NCI-H187 treated with DMSO at 0.1 percent for 48 hours (cell line): ENCODE measurements at places on chromosomes 1 and 21.

- DNase-seq = no peak
Measured at GRCh38 chr1:232732344-232732910, 72.8 kb upstream of the MAP10 start.

DNA sequence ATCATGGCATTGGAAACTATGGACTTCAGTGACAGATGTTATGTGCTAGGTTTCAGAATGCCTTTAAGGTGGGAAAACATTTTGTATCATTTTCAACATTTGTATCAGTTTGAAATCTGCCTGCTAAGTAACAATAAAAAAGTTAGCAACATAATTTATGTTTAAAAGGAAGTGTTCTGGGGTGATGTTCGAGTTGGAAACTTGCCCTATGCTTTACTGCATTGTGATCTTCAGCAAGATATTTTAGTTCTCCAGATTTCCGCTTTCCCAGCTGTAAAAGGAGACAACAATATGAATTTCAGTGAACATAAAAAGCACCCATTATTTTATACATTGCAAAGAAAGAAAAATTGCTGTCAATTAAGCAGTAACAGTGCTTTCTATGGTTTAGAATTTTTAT lies 187.4 kb downstream of the DISC1 start:
- no peak for DNase-seq

- no peak for DNase-seq
Measured at GRCh38 chr1:211066781-211067384, 67.1 kb downstream of the KCNH1 start.

DNA sequence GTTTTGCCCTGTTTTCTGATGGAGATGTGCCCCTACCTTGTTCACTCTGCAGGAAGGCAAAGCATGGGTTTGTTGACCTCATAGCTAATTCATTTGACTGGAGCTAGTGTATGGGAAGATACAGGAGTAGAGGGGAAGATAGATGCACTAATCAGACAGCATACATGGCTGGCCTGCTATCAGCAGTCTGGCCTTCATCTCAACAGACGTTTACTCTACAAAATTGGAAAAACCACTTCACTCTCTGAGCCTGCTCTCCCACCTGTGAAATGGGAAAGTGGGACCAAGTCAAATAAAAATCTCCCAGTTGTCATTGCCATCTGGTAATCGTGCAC lies 235.2 kb upstream of the RAB4A start:
- DNase-seq = no peak

DNA sequence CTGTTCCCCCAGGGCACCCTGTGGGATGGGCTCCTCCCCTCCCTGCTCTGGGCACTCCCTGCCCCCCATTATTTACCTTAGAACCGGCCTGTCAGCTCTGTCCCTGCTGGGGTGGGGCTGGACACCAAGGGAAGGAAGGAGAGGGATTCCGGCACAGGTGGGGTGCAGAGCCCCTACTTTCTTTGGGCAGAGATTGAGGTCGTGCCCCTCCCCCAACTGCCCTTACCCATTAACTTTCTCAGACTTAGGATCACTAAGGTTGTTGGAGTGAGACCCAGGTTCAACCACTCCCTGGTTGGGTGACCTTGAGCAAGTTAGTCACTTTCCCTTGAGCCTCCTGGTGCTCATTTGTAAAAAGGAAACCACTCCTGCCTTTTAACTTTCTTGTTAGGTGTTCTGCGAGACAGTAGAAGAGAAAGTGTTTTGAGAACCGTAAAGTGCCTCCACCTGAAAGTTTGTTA lies 57.0 kb upstream of the SYNC start:
- no peak for DNase-seq

- DNase-seq = no peak
Measured at GRCh38 chr1:40081871-40082270, 15.2 kb downstream of the PPT1 start.

DNA sequence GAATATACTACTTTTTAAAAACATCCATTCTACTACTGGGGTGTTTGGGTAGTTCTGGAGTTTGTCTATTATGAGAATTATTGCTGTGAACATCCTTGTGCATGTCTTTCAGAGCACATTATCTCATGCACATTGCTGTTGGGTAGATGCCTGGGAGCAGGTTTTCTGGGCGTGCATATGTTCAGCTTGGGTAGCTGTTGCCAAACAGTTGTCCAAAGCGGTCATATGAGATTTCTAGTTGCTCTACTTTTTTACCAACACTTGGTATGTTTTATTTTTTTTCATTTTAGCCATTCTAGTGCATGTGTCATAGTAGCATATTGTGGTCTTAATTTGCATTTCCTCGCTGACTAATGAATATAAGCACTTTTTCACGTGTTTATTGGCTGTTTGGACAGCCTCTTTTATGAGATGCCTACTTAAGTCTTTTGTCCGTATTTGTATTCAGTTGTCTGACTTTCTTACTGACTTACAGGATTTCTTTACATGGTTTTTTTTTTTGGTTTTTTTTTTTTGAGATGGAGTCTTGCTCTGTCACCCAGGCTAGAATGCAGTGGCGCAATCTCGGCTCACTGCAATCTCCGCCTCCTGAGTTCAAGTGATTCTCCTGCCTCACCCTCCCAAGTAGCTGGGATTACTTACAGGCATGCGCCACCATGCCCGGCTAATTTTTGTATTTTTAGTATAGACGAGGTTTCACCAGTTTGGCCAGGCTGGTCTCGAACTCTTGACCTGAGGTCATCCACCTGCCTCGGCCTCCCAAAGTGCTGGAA lies 18.1 kb downstream of the ZDHHC18 start:
- DNase-seq = no peak

- DNase-seq = no peak
Measured at GRCh38 chr1:14298806-14299205, 299.7 kb upstream of the KAZN start.

- no peak for DNase-seq
Measured at GRCh38 chr1:26072305-26072704, 4.9 kb upstream of the TRIM63 start.

- DNase-seq = no peak
Measured at GRCh38 chr1:193013005-193013404, 46.2 kb downstream of the UCHL5 start.

- no peak for DNase-seq
Measured at GRCh38 chr1:113904293-113904673, 316 bp downstream of the AP4B1 start.

GRCh38 chr1:27007909-27008582 lies 4.6 kb downstream of the TENT5B start:
- DNase-seq = no peak

DNA sequence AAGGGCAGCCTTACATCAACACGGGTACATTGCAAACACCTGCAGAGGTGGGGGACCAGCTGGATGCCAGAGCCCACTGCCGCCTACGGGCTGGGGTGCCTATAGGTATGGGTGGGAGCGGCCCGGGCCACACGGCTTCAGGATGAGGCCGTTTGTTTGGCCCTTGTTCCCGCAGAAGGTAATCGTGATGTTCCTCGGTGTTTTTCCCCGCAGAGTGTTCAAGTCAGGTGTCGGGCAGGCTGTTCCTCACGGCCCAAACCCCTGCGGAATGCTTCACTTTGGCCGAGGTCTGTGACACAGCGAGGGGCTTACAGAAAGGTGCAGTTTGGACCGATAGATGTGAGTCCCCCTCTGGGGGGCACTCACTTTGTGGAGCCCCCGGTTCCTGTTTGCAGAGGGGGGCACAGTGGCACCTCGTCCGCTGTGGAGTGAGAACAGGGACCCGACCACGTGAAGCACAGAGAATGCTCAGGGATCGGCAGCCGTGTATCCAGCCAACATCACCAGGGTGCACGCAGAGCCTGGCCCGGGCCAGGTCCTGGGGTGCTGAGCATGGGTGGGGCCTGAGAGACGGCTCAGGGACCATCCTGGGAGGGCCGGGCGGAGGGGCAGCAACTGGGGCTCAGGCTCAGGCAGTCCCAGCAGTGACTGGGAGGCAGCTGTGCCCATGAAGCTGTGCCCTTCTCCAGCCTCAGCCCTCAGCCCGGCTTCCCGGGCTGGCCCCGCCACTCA lies 453 bp upstream of the TTLL10 start:
- no peak for DNase-seq

DNA sequence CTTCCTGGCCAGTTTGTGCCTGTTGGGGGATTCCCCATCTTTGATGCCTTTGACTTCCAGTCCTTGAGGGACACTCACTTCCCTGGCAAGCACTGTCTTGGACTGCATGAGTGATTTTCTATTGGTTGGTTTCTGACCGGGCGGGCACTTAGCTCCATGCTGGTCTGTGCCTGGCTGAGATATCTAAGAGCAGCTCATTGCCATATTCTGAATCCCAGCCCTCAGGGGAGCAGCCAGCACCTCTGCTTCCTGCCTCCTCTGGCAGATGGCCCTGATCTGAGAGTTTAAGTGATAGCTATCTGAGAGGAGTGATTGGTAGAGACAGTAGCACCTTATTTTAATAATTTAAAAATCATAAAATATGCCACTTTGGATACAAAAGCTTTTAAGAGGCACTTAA lies 52.5 kb downstream of the DISC1 start:
- no peak for DNase-seq

DNA sequence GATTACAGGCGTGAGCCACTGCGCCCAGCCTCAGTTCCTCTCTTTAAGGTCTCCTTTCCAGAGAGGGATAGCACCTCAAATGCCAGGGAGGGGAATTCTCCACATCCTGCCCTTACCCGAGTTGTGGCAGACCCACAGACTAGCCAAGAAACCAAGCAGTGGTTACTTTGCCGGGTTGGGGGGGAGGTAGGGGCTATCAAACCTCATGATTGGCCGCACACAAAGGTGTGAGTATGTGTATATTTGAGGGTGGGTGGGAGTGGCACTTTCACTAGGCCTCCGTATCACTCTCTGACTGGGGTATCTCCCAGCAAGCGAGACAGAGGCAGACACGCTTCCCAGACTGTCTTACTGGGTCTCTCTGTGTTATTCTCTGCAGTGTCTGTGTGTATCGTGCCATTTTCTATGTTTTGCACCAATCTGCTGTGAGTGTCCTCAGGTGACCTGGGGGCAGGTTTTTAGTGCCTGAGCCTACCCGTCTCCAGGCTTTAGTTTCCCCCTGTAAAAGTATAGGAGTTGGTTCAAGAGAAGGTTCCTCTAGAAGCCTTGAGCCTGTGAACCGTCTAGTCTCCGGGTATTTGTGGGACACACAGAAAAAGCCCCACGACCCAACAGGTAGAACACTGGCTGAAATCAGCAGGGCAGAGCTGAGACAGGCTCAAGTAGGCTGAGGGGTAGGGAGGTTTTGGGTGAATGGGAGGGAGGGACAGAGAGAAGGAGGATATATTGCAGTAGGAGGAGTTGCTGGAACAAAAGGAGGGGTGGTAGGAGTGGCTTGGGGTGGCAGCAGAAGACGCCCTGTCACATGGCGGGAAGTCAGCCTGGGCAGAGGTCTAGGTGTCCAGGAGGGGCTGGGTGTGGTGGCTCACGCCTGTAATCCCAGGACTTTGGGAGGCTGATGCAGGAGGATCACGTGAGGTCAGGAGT lies 10.3 kb downstream of the LMNA start:
- DNase-seq = peak; percentile 59

DNA sequence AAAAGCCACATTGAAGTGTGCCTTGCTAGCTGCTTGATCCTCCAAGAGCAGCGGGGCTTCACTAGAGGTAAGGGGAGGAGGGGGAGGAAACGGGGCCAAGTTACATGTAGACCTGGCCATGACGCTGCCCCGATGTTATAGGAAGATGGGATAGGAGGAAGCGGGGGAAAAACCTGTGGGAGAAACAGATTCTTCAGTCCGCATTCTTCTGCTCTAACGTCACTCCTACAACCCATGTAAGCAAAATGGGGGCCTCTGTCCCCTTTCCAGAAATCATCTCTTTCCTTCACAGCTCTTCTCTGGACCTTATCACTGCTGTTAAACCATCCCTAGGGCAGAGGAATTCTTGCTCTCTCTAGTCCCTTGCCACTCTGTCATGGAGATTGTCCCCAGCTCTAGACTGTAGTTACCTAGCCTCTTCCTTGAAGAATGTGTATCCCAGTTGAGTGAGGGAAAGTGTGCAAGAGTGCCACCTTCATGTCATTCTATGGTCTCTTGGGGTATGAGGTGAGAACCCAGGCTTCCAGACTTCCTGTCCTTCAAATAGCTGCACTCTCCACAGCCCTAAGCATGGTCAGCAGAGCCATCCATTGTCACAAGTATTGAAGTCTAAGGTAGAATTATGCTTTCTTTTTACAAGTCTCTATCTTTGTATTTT lies 11.4 kb downstream of the PLEKHO1 start:
- DNase-seq = no peak

GRCh38 chr21:32520875-32521735 lies 64.2 kb downstream of the TCP10L start:
- DNase-seq = no peak

DNA sequence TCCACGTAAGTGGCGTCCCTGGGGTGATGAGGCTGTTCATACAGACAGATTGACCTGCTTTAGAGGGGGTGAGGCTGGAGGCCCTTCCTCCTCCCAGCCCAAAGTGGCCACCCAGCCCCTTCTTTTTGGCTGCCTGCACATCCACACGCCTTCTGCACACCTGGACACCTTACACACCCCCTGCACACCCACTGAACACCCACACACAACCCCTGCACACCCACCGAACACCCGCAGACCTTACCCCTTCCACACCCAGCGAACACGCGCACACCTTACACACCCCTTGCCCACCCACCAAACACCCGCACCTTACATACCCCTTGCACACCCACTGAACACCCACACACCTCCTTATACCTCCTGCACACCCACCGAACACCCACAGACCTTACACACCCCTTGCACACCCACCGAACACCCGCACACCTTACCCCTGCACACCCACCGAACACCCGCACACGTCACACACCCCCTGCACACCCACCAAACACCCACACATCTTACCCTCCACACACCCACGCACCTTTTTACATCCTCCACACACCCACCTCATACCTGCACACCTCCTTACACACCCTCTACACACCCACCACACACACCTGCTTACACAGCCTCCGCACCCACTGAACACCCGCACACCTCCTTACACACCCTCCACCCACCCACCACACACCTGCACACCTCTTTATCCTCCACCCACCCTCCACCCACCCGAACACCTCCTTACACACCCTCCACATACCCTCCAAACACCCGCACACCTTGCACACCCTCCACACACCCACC lies 37.7 kb downstream of the COQ8A start:
- DNase-seq = no peak

DNA sequence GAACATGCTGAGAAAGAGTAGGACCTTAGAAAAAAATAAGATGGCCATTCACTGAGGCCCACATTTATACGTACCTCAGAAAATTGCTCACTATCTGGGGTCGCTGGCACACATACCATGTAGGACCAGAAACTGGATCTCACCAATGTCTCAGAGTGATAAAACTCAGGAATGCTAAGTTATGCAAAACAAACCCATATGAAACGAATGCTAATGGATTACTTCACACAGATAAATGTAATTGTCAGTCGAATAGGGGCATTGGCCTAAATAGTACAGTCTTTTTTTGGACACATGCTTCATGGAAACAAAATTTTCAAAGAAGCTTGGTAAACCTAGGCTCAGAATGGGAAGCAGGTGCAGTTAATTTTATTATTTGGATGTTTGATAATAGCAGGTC lies 32.6 kb upstream of the RGS2 start:
- no peak for DNase-seq

- DNase-seq = no peak
Measured at GRCh38 chr1:168469690-168470089, 74.1 kb downstream of the XCL2 start.
